ENCODE measurements at places on chromosomes 6 and 20.

DNA sequence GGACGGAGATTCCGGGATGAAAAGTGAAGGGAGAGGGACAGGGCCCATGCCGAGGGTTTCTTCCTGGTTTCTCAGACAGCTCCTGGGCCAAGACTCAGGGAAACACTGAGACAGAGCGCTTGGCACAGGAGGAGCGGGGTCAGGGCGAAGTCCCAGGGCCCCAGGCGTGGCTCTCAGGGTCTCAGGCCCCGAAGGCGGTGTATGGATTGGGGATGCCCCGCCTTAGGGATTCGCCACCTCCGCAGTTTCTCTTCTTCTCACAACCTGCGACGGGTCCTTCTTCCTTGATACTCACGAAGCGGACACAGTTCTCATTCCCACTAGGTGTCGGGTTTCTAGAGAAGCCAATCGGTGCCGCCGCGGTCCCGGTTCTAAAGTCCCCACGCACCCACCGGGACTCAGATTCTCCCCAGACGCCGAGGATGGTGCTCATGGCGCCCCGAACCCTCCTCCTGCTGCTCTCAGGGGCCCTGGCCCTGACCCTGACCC is 55.0 kb upstream of the HLA-A start:
- no peak for DNase-seq

GRCh38 chr6:26056583-26057350 is 30.5 kb upstream of the HFE start:
- no peak for DNase-seq

DNA sequence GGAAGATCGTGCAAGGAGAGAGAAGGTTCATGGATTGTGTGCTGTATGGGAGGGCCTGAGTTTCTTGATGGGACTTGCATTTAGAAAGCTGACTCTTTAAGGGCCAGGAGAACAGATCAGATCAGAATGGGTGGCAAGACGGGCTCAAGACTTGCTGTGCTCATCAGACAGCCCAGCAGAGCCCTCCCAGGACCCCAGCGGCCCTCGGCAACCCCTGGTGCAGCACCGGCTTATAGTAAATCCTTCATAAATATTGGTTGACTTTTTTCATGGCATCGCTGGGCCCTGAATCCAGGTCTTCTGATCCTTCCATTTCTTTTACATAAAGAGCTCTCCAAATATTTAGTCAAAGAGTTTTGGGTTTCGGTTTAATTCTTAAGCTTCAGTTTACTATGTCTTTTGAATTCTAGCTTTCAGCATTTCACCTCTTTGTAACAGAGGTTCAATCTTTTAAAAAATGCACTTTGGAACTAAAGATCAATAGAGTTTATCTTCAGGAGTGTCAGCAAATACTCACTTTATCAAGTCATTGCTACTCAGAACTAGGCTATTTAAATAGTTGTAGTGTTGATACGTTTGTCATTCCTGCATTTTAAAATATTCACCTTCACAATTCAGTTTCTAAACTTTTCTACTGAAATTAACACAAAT is 205.6 kb downstream of the ZDHHC14 start:
- no peak for DNase-seq

DNA sequence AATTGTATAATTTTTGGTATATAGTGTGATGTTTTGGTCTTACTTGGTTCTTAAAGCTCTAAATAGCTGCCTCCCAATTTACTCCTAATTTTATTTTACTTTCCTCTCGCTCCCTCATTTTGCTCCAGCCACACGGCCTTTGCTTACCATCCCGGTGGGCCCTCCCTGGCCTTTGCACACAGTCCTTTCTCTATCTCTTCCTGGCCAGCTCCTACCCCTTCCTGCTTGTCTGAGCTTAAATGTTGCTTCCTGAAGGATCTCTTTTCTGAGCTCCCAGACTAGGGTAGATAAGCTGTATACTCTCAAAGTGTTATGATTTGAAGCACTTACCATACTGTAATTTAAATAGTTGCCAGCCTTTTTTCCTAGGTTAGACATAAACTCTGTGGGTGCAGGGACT is 121.7 kb downstream of the UTRN start:
- no peak for DNase-seq

- no peak for DNase-seq
These were observed 89.2 kb downstream of the DNAH8 start for GRCh38 chr6:38804358-38804757.

- DNase-seq: no peak
These were observed 33.4 kb downstream of the NCOA3 start for GRCh38 chr20:47535088-47535487.

- DNase-seq: no peak
These were observed 19.0 kb downstream of the RAB44 start for GRCh38 chr6:36716476-36717093.

DNA sequence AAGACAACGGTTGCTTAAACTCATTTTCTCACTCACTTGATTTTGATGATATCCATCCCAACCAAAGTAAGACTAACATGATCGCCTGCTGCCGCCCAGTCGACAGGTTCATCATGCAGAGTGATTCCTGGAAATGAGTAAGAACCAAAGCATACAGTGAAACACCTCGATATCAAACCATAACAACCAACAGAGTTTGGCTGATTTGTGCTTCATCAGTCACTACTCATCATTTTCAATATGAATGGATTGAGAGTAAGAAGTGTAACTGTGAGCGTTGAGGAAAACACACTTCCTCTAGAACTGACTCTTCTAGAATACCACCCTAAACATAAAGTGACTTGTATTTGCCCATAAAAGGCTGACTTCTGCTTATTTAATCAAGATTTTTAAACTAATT is 29.2 kb upstream of the ALDH8A1 start:
- no peak for DNase-seq

DNA sequence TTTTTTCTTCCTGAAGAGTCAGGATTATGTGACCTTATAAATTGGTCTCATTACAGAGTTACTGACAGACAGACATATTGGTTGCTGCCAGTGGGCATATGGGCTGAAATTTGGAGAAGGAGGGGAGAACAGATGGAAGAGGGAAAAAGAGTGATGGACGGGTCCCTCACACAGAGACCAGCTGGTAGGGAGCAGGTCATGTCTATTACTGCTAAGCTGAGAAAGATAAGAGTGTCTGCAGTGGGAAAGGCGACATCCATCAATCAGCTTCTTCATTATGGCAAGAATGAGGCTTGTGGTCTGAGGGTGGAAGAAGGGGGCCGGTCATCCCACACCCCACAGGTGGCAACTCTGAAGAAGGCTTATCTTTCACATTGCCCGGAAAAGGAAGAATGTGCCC is 353.8 kb upstream of the RSPO3 start:
- no peak for DNase-seq

- DNase-seq: no peak
These were observed 17.1 kb downstream of the SMOC2 start for GRCh38 chr6:168458101-168458500.

- no peak for DNase-seq
These were observed 244.7 kb downstream of the CBLN4 start for GRCh38 chr20:55760586-55760985.

DNA sequence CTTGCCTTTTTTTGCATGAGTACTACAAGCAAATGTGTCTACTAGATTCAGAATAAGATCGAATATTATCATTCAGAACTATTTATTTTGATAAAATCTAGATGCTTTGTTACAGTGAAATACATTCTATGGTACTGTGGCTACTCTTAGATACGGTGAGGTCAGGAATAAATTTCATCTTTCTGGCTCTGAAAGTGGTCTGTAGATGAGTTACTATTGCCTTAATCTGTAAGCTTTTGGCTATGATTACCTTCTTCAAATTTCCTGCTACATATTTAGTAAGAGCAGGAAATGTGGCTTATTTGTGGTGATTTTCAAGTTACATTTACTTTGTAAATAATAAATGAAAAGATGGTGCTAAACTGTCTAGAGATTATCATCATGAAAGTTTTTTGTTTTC is 50.0 kb downstream of the SCAF8 start:
- no peak for DNase-seq

DNA sequence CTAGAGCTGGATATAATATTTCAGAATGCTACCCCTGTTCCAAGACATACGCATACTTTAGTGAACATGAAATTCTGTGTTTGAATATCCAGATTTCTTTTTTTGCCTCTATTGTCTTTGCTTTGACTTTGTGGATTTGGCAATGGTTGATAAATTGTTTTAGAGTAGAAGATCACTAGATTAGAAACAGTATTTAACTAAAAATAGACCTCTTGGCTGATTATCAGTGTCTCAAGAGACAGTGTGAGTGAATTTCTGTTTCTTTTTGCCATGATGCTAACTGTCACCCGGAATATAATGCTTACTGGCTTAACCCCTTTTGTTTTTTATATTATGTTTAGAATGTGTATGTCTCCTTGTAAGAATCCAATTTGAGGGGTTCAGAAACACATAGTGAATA is 102.5 kb downstream of the PLCB1 start:
- no peak for DNase-seq

DNA sequence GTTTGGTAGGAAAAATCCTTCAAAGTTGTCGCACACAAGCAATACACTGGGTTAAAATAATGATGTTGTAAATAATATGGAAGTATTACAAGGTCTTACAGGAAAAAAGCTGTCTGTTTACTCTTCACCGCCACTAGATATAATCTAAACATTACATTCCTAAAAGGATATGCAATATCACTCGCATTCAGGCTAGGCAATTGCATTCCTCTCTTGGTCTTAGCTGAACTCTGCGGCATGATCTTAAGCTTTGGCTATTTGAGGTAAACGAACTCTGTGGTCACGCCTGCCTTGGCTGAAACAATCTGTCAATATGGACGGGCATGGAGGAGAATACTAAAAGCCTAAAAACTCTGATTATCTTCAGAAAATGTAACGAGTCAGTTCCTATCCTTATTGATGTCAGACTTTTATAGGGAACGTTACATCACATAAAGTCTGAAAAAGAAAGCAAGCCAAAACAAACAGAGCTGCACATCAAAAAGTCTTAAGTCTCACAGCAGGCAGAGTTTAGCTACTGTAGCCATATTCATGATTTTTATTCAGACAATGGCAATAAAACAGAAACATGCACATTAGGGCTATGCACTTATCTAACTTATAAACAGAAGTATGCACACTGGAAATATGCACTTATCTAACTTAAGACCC is 30.8 kb upstream of the FILIP1 start:
- DNase-seq: peak; percentile 91

DNA sequence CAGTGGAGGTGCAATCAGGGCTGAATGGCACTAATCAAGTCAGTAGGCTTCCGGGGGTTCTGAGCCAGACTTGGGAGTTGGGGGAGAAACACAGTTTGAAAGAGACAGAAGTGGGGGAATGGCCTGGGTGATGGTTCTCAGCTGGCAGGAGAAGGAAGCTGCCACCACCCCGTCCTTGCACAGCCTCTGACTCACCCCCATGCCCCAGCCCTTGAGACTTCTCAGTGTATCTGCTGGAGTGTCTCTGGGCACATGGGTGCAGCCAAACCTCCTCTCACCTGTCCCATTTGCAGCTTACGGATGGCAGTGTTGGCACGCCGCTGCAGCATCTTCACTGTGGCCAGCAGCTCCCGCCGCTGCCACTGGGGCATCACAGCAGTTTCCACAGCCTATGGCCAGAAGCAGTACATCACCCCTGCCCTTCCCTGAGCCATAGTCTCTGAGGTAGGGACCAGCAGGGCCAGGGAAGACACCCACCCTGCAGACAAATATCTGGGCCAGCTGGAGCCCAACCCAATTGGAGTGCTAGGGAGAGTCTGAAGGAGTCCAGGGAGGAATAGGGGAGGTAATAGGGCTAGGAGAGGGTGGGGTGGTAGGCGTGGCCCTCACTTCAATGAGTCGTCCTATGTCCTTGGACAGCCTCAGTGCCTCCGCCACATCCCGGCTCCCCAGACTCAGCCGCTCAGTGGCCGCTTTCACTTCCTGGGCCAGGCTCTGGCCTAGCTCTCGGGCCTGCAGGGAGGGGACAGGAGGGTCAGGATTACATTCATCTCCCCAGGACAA is 11.2 kb downstream of the AARS2 start:
- no peak for DNase-seq

GRCh38 chr20:50528804-50529351 is 18.7 kb downstream of the PTPN1 start:
- DNase-seq: no peak

DNA sequence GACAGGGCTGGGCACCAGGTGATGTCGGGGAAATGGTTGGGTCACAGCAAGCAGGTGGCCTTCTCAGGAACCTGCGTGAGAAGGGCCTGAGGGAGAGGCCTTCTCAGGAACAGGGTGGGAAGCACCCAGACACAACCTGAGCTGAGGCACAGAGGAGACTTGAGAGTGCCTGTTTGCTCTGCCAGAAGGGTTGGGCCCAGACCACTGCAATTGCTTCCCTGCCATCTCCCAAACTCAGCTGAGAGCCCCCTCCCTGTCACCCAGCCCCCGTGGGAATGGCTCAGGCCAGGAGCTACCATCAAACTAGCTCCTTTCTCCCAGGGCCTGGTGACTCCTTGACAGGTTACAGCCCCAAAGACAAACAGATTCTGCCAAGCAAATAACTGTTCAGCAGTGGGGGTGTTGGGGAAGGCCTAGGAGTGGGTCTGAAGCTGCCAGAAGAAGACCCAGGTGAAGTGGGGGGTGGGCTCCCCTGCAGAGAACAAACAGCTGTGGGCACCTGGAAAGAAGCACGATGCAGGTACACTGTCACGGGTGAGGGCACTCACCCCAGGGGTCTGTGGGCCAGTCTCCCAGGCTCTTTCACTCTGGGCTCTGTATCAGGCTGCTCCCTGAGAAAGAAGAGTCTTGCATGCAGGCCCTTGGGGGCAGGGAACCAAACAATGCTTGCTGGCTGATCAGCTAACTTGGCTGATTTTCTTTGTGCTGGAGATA is 30.4 kb upstream of the SPDEF start:
- DNase-seq: no peak

DNA sequence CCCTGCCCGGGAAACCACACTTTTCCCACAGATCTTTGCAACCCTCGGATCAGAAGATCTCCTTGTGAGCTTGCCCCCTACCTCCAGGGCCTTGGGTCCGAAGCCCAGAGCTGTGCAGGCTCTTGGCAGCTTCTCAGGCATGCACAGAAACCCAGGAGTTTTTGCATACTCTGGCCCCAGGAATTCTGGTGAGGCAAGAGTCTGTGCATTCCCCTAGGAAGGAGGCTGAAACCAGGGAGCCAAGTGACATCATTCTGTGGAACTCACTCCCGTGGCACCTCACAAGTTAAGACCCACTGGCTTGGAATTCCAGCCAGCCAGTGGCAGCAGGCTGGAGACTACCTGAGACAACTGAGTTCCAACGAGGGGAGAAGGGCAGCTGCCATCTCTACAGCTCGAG is 100.1 kb downstream of the TNFRSF21 start:
- DNase-seq: peak; percentile 81

- DNase-seq: no peak
These were observed 12.5 kb downstream of the TRIM26 start for GRCh38 chr6:30200551-30201281.

- DNase-seq: no peak
These were observed 27.5 kb downstream of the EPB41L1 start for GRCh38 chr20:36181934-36182603.

DNA sequence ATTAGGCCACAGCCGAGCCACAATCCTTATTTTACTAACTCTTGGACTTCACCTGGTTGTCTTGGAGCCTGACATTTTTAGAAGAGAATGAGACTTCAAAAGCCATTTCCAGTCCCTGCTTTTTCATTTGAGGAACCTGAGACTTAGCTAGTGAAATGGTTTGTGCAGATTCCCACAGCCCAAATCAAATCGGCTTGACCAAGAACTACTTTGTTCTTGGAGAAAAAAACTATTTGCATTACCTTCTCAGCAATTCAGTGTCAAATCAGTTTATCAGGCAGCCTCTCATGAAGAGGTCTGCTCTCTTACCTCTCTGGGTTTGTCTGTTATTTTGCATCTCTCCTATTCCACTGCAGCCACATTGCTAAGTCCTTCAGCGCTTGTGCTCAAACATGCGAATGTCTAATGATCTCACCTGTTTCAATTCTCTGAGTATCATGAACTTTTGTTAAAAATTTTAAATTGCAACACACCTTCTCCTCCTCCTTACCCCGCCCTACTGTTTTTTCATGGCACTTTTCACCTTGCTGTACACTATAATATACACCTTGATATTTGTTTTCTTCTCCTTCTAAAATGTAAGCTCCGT is 573 bp upstream of the IFNGR1 start:
- DNase-seq: no peak

All from epithelial cell of proximal tubule (primary cell).